ENCODE measurements at places on chromosomes 2 and 18.

- DNase-seq: no peak
Observed at GRCh38 chr2:20496076-20496872, 49.4 kb downstream of the RHOB start.

- DNase-seq: no peak
Observed at GRCh38 chr2:200469708-200470211, 40.1 kb downstream of the KCTD18 start.

DNA sequence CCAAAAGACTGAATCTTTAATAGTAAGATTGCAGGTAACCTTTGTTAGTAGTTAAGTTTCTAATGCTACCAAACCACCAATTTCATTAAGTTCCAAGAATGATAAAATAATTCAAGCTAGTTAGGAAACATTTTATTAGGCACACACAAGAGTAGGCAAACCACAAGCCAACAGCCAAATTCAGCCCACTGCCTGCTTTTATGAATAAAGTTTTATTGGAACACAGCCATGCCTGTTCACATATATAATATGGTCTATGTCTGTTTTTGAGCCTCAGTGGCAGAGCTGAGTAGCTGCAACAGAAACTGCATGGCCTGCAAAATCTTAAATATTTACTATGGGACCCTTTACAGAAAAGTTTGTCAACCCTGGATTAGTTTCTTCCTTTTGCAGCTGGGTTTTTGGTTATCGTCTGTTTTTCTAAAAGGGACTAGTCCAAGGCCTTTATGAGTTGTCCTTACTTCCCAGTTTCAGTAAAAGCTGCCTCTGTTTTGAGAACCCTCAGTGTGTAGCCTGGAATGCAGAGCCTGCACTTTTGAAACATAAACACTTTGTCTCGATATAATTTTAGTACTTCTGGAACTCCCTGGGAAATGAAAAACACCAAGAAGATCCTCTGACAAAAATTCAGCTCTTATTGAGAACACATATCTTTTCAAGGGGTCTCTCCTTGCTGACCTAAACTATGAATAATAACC lies 39.1 kb downstream of the FRZB start:
- no peak for DNase-seq

GRCh38 chr2:95062242-95063085 lies 37.0 kb downstream of the MAL start:
- no peak for DNase-seq

DNA sequence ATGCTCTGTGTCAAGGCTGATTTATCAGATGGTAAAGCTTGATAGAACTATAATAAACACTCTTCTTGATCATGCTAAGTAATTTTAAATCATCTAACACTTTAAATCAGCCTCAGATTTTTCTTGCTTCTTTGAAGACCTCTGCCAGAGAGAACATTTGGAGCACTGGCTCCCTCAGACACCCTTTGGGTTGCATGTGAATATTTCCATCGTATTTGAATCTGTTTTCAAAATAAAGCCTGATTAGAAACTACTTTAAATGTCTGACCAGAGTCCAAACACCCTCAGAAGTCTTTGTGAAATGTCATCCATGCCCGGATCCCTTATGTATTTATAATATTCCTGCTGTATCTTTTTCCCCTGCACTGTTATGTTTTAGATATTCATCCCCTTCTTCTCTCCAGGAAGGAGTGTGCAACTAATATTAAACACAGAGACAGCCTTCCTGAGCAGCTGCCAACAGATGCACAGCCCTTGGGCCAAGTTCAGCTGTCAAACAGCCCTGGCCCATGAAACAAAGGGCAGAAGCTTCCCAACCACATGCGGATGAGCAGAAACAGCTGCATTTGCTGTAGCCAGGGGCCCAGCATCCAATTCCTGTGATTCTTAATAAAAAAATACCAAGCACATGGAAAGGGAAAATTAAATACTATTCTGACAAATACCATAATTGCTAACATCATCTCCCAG lies 46.5 kb downstream of the DPP10 start:
- DNase-seq: no peak

DNA sequence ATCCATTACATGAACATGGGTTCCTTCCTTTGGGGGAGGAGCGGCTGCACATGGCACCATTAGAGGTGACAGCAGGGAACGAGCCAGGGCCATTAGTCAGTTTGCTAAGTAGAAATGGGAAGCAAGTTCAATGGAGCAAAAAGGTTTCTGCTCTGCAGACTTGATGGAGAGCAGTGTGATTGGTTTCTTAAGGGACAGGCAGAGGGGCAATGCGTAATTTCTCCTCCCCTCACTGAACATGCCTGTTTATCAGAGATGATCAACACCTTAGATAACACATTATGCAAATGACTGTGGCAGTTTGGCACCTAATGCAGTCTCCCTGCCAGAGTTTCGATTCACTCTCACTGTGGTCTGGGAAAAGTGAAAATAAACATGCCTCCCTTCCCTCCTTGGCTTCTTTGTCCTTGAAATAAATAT lies 414.5 kb downstream of the STK39 start:
- DNase-seq: no peak

DNA sequence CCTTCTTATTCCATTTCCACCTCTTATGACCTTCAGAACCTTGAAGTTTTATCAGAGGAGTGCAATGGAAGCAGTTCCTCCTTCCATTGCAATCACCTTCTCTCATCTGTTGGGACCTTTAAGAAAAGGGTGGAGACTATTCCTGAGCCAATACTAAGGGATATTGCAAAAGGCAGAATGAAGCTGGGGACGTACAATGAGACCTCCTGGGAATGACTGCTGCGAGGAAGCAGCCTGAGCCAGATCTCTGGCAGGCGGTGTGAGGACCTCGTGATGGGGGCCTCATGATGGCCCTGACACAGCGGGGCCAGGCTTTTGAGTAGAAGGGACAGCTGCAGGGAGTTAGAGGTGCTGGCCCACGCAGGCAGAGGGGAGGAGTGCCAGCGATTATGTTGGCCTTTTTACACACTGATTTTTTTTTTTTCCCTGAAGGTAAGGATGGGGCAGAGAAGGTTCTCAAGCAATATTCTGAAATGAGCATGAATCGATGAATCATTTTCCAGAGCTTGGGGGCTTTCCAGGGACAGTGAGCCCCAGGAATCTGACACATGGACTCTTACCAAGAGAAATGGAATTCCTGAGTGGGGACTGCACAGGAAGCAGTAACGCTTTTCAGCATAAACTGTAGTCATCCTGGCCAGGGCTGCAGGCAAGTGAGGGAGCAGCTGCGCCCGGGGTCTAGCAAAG lies 40.0 kb upstream of the LAPTM4A start:
- DNase-seq: no peak

DNA sequence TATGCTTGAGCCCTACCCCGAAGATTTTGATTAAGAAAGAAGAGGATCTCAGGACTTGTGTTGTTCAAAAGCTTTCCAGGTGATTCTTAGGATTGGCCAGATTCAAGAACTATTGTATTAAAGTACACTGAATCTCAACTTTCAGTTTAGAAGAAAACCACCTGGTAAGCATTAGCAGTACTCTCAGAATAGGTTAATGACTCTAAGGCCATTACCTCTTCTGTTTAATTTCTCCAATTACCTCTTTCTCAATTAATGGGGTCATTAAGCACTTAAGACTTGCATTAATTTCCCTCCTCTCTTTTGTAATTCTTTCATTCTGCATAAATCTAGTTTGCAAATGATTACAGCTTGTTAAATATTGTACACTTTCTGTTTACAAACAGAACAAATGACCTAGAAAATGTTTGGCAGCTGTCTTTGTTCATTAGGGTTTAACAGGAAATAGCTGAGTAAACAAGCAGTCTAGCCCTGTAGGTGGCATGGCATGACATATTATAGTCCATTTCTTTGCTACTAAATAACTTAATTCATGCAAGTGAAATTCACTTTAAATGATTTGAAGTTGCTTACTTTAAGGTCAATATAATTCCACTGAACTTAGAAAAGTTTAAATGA lies 20.4 kb upstream of the TDRD15 start:
- DNase-seq: no peak

DNA sequence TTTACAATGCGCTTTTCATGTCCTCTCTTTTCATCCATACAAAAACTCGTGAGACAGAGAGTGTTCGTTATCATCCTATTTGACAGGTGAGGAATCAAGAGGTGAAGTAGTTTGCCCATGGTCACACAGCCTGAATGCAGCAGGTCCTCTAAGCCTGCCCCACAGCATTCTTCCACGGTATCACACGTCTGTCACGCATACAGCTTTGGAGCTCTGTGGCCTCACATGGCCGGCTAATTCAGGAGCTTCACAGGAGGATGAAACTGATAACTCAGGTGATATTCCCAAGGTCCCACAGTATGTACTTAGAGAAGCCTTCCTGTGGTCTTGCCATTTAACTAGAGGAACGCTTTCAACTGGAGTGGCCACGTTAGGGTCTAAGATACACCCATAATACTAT lies 59.0 kb downstream of the MYO5B start:
- DNase-seq: no peak

DNA sequence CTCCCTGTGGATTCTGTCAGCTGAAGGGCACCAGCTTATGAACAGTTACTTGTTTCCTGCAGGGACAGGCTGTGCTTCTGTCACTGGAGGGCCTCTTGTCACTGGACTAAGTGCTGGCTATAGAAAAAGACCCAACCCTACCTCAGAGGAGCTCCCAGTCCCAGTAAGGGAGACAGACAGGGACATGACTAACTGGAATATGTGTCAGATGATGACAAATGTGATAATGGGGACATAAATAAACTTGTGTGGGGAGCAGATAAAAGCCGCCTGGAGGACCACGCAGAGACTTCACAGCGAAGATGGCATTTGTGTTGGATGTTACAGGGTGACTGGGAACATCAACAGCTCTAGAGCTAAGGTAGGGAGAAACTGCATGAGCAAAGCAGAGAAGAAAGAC lies 95.0 kb downstream of the MAPRE2 start:
- DNase-seq: no peak

- DNase-seq: no peak
Observed at GRCh38 chr2:241932899-241933178, 63.3 kb downstream of the RTP5 start.

- no peak for DNase-seq
Observed at GRCh38 chr2:119111115-119111975, 47.2 kb downstream of the C1QL2 start.

GRCh38 chr2:72012886-72013574 lies 134.6 kb downstream of the CYP26B1 start:
- peak; percentile 67 for DNase-seq

DNA sequence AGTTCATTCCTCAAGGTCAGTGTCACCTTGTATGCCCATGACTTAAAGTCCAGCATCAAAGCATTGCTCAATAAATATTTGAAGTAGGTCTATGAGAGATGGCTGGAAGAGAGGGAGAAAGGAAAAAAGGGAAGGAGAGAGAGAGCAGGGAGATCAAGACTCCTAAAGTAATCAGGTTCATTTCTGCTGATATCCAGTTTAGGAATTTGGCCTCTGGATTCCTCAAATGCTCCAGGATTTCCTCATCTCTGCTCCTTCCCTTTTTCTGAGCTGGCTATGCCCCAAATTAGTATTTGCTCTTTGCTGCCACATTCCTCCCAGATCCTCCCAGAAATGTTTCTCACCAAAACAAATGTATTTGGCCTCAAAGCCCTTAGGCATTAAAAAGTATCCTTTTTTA lies 739.4 kb upstream of the CHAC2 start:
- DNase-seq: no peak

DNA sequence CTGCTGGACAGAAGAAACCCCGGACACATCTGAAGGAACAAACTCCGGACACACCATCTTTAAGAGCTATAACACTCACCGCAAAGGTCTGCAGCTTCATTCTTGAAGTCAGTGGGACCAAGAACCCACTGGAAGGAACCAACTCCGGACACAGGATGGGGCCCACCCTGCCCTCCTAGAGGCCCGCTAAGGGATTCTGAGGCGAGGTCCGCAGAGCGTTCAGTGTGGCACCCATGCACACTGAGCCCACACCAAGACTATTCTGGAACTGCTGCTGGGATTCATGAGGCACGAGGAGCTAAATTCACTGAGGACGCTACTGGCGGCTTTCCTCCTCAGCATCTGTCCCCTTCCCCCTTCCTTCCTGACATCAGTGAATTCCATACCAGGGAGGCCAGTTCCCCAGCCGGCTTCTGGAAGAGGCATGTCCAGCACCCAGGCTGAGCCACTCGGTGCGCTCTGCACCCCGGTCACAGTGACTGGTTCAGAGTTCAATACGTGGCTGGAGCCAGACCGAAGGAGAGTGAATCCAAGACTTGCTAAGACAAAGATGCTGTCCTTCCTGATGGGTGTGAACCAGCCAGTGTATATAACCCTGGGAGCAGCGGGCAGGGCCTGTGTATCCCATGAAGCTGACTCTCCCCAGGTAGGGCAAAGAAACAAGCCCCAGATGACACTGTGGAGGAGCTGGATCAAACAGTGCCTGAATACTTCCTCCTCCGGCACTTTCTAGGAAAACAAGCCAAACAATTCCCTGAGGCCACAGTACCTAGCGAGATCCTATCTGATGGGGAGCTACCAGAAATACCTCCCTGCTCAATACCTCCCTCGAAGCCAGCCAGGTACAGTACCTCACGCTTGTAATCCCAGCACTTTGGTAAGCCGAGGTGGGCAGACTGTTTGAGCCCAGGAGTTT lies 11.1 kb downstream of the HDAC4 start:
- no peak for DNase-seq

Data from SK-N-SH (cell line).